ENCODE measurements at places on chromosomes 1 and 21.
A peak's percentile ranks its signal among the peaks of the same experiment; 100 is the strongest.

DNA sequence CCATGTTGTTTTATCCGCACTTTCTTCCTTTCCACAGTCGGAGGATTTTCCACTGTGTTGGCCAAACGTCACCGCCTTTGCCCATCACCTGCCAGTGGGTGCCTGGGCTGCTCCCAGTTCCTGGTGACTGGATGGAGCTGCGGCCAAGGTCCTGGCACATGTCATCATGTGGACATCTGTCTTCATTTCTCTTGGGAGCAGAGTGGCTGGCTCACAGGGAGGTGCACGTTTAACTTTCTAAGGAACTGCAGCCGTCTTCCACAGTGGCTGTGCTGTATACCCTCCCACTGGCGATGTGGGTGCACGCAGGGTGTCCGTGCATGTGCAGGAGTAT is 19.5 kb upstream of the RNF223 start:
- DNase-seq, result no peak
- no peak overlapping the region for H3K27ac ChIP-seq
- no peaks in the 10 kb centered on the region for H3K36me3 ChIP-seq
- no peaks in the 10 kb centered on the region for H3K4me1 ChIP-seq

- no peak overlapping the region for H3K4me3 ChIP-seq
- H3K36me3 ChIP-seq, result no peaks in the 10 kb centered on the region
- H3K4me1 ChIP-seq, result no peaks in the 10 kb centered on the region
- H3K27ac ChIP-seq, result no peak overlapping the region
- H3K27me3 ChIP-seq, result no peaks in the 10 kb centered on the region
- DNase-seq, result no peak
Observed at GRCh38 chr1:225299624-225300023, 128.2 kb downstream of the LBR start.

DNA sequence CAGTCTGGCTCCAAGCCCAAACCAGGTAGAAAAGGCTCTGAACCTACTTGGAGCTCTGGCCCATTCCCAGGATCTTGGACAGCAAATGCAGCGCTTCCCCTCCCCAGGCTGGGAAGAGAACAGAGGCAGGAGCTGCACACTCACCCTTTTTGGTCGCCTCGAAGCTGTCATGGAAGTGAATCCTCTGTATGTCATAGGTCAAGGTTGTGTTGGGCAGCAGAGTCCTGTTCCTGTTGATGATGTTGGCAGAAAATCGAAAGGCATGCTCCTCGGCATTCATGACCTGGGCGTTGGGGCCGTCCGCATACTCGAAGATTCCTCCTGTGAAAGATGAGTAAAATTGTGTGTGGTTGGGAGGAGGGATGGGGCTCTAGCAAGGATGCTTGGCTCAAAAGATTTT is 143.5 kb downstream of the GRIK3 start:
- H3K27ac ChIP-seq, result no peak overlapping the region
- DNase-seq, result no peak
- H3K27me3 ChIP-seq, result no peaks in the 10 kb centered on the region
- no peak overlapping the region for H3K4me3 ChIP-seq

DNA sequence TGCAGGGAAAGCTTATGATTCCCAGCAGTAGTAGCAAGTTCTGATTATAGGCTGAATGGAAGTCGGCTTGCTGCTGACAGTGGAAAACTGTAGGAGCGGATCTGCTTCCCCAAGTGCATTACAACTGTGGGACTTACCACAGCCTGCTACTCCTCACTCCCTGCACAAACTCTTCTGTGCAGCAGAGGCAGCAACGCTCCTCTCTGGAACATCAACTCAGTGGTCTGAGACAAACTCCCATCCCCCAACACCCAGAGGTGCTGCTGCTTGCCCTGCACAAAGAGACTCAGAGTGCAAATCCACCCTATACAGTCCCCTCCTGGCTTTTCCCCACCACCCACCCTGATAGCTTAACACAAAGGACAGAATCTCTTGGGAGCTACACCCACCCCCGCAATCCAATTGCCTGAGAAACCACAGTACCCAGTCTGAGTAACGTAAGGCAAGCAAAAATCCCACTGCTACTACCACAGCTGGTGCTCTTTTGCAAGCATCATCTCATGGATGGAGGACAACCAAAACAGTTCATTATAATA is 1455.2 kb downstream of the AMY1C start:
- no peaks in the 10 kb centered on the region for H3K27me3 ChIP-seq
- H3K36me3 ChIP-seq, result no peaks in the 10 kb centered on the region
- no peak for DNase-seq
- H3K4me3 ChIP-seq, result no peak overlapping the region

- H3K36me3 ChIP-seq, result no peaks in the 10 kb centered on the region
- DNase-seq, result no peak
- H3K27me3 ChIP-seq, result no peaks in the 10 kb centered on the region
- peak overlapping the region; percentile 90 for H3K27ac ChIP-seq
Observed at GRCh38 chr1:230824919-230825721, 43.2 kb downstream of the C1orf198 start.

DNA sequence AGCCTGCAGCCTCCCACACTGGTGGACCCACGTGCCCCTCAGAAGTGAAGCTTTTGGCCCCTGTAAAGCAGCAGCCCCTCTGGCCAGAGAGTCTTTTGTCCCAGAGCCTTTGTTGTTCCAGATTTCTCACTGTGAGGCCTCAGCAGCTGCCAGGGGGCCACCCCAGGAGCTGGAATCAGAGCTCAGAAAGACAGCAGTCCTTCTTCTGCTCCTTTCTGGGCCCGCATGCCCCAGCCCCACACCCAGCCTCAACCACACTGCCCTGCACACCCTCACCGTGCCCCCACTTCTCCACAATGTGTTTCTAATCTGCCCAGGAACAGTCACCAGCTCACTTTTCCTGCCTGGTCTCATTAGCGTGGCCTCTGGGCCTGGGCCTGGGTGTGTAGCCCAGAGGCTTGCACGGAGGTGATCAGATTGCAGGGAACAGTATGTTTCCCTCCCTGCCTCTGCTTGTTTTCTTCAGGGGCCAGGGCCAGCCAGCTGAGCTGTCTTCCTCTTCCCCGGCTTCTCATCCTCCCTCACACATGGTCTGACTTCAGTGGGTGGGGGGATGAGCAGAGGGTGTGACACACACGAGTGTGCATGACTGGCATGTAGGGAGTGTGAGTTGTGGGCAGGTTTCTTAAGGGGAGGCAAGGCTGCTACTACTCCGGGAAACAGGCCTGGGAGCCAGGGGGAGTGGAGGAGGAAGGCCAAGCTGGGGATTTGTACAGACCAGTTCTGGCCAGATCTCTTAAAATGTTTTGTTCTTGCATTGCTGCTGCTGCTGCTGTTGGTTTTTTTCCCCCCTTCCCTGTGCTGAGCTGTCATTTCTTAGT is 82.5 kb upstream of the ZNF648 start:
- peak overlapping the region; percentile 91 for H3K27ac ChIP-seq
- peaks cover 27% of the 10 kb centered on the region for H3K4me1 ChIP-seq
- no peak overlapping the region for H3K4me3 ChIP-seq
- no peaks in the 10 kb centered on the region for H3K27me3 ChIP-seq
- DNase-seq, result peak; percentile 75
- no peaks in the 10 kb centered on the region for H3K36me3 ChIP-seq

GRCh38 chr21:46126309-46127238 is 28.7 kb downstream of the COL6A2 start:
- H3K4me1 ChIP-seq, result no peaks in the 10 kb centered on the region
- H3K27me3 ChIP-seq, result no peaks in the 10 kb centered on the region
- H3K36me3 ChIP-seq, result peaks cover 74% of the 10 kb centered on the region
- H3K4me3 ChIP-seq, result no peak overlapping the region
- H3K27ac ChIP-seq, result no peak overlapping the region

GRCh38 chr1:208179961-208180409 is 64.2 kb downstream of the PLXNA2 start:
- no peak overlapping the region for H3K4me3 ChIP-seq
- no peak for DNase-seq
- H3K36me3 ChIP-seq, result peaks cover 4% of the 10 kb centered on the region
- H3K27me3 ChIP-seq, result no peaks in the 10 kb centered on the region

DNA sequence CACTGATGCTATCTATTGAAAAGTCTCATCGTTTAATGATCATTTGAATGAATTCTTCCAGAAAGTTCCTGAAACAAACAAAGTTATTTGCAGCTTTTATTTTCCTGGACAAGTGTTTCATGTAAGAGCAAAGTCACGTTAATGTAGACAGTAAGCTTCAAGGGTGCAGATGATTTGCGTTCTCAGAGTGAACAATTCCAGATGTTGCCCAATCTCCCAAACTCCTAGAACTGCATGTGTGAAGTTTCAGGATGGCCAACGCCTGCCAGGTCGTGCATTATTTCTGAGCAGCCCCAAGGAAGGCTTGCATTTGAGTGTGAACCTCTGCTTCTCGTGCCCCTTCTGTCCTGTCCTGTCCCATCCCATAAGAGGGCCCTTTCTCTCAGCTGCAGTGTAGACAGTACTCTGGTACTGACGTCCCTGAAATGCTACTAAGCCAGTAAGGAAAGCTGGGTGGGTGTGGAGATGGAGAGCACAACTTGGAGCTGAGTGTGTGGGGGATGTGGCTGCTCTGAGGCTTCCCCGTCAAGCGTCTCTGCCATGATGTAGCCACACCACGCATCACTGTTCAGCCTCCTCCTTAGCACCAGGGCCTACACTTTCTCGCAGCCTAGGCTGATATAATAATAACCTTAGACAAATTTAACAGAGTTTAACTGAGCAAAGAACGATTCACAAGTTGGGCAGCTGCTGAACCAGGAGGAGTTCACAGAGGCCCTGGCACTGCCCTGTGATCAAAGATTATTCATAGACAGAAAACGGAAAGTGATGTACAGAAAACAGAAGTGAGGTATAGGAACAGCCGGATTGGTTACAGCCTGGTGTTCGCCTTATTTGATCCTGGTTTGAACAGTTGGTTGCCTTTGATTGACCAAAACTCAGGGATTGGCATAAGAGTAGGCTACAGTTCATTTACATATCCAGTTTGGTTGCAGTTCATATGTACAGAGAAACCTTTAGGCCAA is 50.4 kb downstream of the RHOU start:
- no peak overlapping the region for H3K4me3 ChIP-seq
- no peaks in the 10 kb centered on the region for H3K36me3 ChIP-seq

DNA sequence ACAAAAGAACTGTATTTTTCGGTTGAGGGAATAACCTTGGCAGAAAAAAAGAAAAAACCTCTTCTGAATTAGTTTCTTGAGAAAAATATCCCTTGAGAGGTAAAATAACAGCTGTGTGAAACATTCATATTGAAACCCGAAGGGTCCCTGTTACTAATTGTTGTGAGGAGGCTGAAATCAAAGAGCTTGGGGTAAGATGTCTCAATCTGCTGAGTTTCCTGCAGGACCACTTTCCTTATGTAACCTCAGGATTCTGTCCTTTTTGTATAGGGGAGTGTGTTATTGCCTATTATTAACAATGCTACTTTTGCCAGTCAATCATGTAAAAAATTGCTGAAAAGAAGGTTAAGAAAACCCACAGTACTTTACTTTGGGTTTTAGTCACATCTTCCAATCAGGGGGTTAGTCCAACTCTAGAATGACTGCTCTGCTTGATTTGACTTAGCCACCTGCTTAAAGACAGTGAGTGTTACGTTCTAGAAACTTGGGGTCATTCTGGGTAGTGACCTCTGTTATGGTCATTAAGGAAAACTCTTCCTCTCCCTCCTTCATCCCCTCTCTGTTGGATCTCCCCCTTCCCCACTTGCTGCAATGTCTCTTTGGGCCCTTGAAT is 138.8 kb downstream of the GIPC2 start:
- H3K27me3 ChIP-seq, result no peaks in the 10 kb centered on the region
- H3K4me3 ChIP-seq, result no peak overlapping the region
- H3K4me1 ChIP-seq, result no peaks in the 10 kb centered on the region
- no peak for DNase-seq
- H3K36me3 ChIP-seq, result no peaks in the 10 kb centered on the region

- H3K36me3 ChIP-seq, result no peaks in the 10 kb centered on the region
- no peak overlapping the region for H3K4me3 ChIP-seq
- peaks cover 3% of the 10 kb centered on the region for H3K4me1 ChIP-seq
- H3K27me3 ChIP-seq, result no peaks in the 10 kb centered on the region
- no peak overlapping the region for H3K27ac ChIP-seq
Observed at GRCh38 chr21:45873866-45874265, 107.7 kb upstream of the COL6A1 start.

DNA sequence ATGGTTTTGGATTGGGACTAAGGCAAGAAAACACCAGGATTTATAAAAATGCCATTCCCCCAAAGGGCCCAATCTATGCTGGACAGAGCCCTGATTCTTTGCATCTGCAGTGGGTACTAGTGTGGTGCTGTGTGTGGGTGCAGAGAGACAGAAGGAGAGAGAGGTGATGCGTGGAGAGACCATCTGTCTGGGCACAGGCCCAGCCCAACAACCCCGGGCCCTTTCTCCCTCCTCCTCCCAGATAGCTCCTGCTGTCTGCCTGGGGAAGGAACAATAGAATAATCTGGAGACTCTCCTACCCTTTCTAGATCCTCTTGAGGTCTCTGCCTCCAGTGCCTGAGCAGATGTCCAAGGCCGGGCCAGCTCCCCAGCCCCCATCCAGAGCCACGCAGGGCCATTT is 15.1 kb downstream of the KIAA1614 start:
- H3K27ac ChIP-seq, result no peak overlapping the region
- H3K27me3 ChIP-seq, result no peaks in the 10 kb centered on the region
- H3K4me3 ChIP-seq, result no peak overlapping the region
- DNase-seq, result no peak

GRCh38 chr1:178964469-178965330 is 61.0 kb upstream of the FAM20B start:
- H3K4me3 ChIP-seq, result no peak overlapping the region
- no peaks in the 10 kb centered on the region for H3K4me1 ChIP-seq
- no peak overlapping the region for H3K27ac ChIP-seq
- H3K27me3 ChIP-seq, result no peaks in the 10 kb centered on the region

- DNase-seq, result no peak
- no peaks in the 10 kb centered on the region for H3K4me1 ChIP-seq
- no peaks in the 10 kb centered on the region for H3K36me3 ChIP-seq
Observed at GRCh38 chr21:42073145-42074099, 2.3 kb downstream of the UMODL1 start.

GRCh38 chr21:7952648-7953047 is 2568.7 kb upstream of the TPTE start:
- DNase-seq, result no peak
- H3K27ac ChIP-seq, result no peak overlapping the region
- H3K27me3 ChIP-seq, result no peaks in the 10 kb centered on the region
- H3K4me1 ChIP-seq, result no peaks in the 10 kb centered on the region

- no peak overlapping the region for H3K27ac ChIP-seq
- H3K4me1 ChIP-seq, result no peaks in the 10 kb centered on the region
- no peak overlapping the region for H3K4me3 ChIP-seq
- DNase-seq, result no peak
Observed at GRCh38 chr1:17305576-17306095, 2.4 kb upstream of the PADI4 start.

GRCh38 chr1:97281962-97282361 is 560.4 kb downstream of the PTBP2 start:
- H3K36me3 ChIP-seq, result no peaks in the 10 kb centered on the region
- H3K27me3 ChIP-seq, result no peaks in the 10 kb centered on the region
- no peak for DNase-seq
- no peak overlapping the region for H3K4me3 ChIP-seq
- no peak overlapping the region for H3K27ac ChIP-seq
- no peaks in the 10 kb centered on the region for H3K4me1 ChIP-seq

Measured in ascending aorta (tissue), 2 donors.